Testis (tissue), 5 donors: ENCODE measurements at places on chromosomes 6 and 20.
A peak's percentile ranks its signal among the peaks of the same experiment; 100 is the strongest.

DNA sequence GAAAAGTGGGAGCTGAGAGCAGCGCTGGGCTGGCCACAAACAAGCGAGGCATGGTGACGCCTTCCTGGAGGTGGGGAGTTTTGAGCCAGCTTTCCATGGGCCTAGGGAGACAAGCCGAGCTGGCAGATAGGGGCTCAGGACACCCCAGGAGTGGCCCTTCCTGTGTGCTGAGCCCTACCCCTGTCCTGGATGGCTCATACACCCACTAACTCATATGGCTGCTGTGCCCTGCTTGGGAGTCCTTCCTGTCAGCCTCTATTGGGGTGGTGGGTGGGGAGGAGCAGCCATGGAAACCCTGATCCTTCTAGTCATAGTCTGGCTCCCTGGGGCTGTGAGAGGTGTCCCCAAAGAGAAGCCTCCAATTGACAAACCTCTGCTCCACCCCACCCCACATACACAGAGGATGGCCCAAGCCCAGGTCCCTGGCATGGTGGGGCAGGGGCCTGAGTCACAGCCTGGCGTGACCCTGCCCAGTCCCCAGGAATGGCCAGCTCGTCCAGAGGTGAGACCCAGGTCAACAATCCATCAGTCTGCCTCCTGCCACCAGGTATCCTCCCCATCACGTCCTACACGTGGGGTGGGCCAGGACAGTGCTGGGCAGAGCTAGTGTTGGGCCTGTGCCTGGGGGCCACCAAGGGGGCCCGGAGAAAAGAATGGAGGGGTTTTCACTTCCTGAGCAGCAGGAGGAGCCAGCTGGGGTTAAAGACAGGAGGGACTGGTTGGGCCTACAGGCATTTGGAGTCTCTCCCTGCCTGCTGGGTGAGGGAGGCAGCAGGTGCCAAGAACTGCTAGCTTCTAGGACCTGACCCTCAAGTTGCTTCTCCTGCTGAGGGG lies 52.2 kb downstream of the MRPL14 start:
- H3K27ac ChIP-seq: no peak overlapping the region
- no peak overlapping the region for H3K4me3 ChIP-seq
- H3K36me3 ChIP-seq: no peaks in the 10 kb centered on the region
- H3K4me1 ChIP-seq: peaks cover 27% of the 10 kb centered on the region

- no peak overlapping the region for H3K4me3 ChIP-seq
- DNase-seq: no peak
- H3K27ac ChIP-seq: no peak overlapping the region
These were observed 83.7 kb downstream of the STXBP5 start for GRCh38 chr6:147287869-147288271.

GRCh38 chr6:121492536-121492935 lies 57.1 kb downstream of the GJA1 start:
- peak overlapping the region; percentile 62 for H3K27ac ChIP-seq
- DNase-seq: no peak
- H3K4me1 ChIP-seq: peaks cover 18% of the 10 kb centered on the region

GRCh38 chr6:320351-321157 lies 28.3 kb downstream of the DUSP22 start:
- H3K27ac ChIP-seq: no peak overlapping the region
- no peaks in the 10 kb centered on the region for H3K36me3 ChIP-seq
- no peaks in the 10 kb centered on the region for H3K4me1 ChIP-seq
- H3K27me3 ChIP-seq: no peaks in the 10 kb centered on the region
- H3K4me3 ChIP-seq: no peak overlapping the region

DNA sequence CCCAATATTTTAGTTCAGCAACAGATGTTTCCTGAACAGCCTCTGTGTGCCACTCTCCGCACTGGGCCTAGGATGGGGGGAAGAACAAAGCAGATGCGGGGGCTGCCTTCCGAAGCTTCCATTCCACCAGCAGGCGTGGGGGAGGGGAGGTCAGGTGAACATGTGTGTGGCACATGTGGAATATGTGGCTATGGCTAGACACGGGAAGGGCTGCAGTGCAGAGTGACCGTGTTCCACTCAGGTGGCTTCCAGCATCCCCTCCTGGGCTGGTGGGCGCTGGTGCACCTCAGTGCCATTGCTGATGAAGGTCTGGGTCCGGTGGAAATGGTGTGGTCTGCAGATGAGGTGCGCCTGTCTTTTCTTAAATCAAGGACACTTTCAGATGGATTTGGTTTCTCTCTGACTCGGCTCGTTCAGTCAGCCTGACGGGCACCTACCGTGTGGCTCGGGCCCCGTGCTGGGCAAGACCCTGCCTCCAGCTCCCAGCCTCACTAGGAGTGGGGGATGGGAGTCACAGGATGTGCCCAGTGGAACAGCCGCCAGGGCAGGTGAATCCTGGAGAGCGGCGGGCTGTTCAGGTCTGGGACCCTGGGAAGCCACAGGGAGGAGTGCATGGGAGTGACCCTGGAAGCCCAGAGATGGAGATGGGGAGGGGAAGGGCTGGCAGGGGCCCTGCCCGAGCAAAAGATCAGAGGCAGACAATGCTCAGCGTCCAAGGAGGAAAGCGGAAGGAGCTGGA lies 111.0 kb downstream of the SYCP2 start:
- DNase-seq: peak; percentile 10
- no peaks in the 10 kb centered on the region for H3K27me3 ChIP-seq
- H3K27ac ChIP-seq: no peak overlapping the region
- no peaks in the 10 kb centered on the region for H3K36me3 ChIP-seq
- no peaks in the 10 kb centered on the region for H3K4me1 ChIP-seq
- no peak overlapping the region for H3K4me3 ChIP-seq

GRCh38 chr20:8394308-8394945 lies 262.4 kb downstream of the PLCB1 start:
- H3K36me3 ChIP-seq: no peaks in the 10 kb centered on the region
- no peak overlapping the region for H3K27ac ChIP-seq
- H3K27me3 ChIP-seq: no peaks in the 10 kb centered on the region
- H3K4me1 ChIP-seq: no peaks in the 10 kb centered on the region
- DNase-seq: no peak

DNA sequence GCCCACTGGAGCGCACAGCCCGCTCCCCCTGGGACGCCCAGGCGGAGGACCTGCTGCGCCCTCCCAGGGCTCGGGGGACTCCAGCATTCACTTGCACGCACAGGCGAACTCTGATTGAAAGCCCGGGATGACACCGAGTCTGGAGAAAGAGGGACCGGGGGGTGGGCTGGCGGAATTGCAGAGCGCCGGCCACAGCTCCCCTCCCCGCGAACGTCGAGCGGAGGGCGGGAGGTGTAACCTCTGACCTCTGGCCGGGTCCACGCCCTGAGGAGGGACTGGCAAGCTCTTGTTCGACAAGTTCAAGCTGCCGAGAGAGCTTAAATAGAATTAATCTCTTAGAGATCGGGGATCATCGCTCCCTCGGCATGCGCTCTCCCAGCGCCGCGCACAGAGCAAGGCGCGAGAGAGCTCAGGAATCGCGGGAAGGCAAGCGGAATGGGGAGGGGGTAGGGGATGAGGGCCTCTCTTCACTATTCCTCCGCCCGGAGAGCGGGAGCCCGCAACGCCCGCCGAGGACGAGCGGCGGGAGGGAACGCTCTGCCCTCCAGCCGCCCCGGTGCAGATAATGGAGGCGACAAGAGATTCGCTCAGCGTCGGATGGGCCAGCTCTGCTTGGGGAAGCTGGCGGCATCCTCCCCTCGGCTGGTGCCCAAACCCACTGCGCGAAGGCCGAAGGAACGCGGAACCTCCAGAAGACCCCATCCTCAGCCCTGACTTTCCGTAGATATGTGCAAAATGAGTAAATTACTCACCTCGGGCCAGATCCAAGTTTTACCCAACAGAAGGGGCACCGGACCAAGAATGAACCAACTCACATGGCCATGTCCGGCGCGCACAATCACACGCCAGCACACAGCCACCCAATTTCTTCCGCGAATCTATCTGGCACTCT lies 761 bp upstream of the NR2E1 start:
- peaks cover 29% of the 10 kb centered on the region for H3K4me1 ChIP-seq
- H3K27ac ChIP-seq: no peak overlapping the region
- DNase-seq: no peak
- no peak overlapping the region for H3K4me3 ChIP-seq

DNA sequence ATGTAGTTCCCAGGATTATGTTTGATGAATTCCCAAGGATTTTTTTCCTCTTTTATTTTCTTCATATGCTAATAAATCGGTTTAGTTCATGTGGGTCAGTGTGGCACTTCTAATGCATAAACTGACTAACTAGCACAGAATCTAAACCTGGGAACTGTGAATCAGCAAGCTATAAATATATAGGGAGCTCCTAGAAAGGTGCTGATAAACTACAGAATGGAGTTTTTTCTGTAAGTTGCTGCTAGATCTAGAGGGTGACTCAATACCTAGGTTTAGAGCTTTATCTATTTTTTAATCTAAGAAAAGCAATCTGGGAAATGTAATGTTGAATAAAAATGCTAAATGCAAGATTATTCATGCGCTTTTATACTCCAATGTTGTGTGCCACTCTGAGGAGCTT lies 118.8 kb upstream of the PTCHD4 start:
- DNase-seq: no peak
- H3K27me3 ChIP-seq: no peaks in the 10 kb centered on the region
- no peak overlapping the region for H3K27ac ChIP-seq
- no peak overlapping the region for H3K4me3 ChIP-seq
- no peaks in the 10 kb centered on the region for H3K4me1 ChIP-seq
- no peaks in the 10 kb centered on the region for H3K36me3 ChIP-seq

GRCh38 chr6:12909833-12910232 lies 193.3 kb downstream of the PHACTR1 start:
- no peak overlapping the region for H3K4me3 ChIP-seq
- H3K4me1 ChIP-seq: no peaks in the 10 kb centered on the region
- no peaks in the 10 kb centered on the region for H3K27me3 ChIP-seq
- no peak for DNase-seq
- no peak overlapping the region for H3K27ac ChIP-seq
